ENCODE measurements at places on chromosomes 3 and 15.

GRCh38 chr15:74032606-74033561 is 38.4 kb downstream of the PML start:
- no peak for DNase-seq

DNA sequence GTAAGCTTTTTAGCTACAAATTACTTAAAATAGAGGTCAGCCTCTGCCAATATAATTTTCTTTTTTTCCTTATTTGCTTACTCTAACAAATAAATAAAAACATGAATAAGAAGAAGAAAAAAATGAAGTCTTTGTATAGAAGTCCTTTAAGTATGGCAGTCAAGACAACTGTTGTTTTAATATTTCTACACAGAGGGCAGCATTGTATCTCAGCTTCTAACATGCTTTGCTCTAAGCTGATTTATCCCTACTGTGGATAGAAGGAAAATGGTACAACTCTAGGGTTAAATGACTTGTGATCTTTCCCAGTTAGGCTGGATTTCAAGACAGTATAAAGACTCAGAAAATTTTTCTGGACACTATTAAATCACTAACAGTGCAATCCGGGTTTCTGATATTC is 104.3 kb upstream of the MEIS2 start:
- no peak for DNase-seq

DNA sequence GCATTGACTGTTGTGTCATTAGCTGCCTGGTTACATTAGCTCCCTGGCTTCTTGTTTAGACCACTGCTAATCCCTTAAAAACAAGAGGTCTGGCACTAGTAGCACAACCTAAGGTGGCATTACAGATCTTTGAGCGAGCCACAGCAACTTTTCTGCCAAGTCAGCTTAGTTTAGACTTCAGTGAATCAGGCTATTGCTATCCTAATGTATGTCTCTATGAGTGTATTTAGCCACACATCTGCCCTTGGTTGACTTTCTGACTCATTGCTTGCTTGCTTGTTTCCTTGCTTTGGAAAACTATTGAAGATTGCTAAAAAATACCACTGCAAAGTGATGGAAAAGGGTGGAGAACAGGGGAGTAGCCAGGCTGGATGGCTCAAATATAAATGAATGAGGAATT is 50.2 kb downstream of the CHP1 start:
- DNase-seq: no peak

DNA sequence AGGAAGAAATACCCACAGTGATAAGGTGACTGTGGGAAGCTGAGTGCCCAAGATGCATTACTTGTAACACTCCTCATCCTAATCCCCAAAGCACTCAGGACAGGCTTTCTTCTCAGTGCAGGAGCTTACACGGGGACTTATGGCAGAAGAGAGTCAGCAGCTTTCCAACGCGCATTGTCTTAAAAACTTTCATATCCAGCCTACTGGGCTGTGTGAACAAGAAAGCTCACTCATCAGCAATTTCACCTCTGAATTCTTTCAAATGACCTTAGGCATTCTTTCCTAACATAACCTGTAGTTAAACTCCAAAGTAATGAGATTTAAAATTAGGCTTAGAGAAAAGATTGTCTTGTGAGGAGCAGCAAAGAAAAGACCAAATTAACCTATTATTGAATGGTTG is 132.3 kb downstream of the KCNAB1 start:
- no peak for DNase-seq

DNA sequence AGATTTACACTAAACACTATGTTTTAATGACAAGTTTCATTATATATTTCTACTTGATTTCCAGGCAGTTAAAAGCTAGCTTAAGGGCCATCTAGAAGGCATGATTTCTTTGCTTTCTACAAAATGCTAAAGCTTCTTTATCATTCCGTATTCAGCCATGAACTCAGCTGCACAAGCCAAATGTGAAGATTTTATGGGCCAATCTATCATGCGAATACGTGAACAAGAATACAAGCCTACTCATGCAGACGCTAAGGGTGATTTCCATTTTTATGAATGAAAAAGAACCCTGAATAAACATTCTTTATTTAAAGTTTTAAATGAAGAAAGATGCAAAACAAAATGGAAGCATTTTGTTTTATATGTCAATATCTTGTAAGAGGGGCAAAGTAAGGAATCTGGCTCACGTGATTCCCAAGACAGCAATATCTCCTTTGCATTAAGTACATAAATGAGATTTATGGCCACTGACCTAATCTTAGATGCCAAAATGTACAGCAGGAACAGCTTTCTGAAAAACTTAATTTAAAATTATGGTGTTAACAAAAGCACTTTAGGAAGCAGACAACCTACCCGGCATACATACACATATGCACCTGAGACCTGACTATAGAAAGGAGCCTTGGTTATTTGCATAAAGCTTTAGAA is 215.8 kb downstream of the DPH6 start:
- DNase-seq: no peak

DNA sequence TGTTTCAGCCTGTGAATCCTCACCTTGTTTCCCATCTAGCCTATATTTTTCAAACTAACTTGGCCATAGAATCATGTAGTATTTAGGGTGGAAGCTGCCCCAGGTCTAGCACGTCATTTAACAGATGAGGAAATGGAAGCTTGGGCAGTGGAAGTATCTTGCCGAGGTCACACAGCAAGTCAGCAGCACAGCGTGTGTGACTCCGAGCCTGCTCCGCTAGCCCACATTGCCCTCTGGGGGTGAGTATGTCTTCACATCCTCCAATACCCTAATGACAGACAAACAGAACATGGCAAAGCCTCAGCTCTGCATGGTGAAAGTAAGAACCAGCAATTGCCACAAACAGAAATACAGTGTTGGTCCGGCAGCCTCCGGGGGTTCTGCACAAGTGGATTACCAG is 2.2 kb upstream of the CCR5 start:
- DNase-seq: no peak

GRCh38 chr3:186949281-186949982 is 19.1 kb downstream of the ST6GAL1 start:
- no peak for DNase-seq

- no peak for DNase-seq
Measured at GRCh38 chr3:22451501-22451900, 700.5 kb upstream of the ZNF385D start.

GRCh38 chr15:90931828-90932659 is at the start of gene HDDC3:
HDDC3 (minus strand) TSS chr15:90932549; CDS start chr15:90932540, 9 bp downstream.
- DNase-seq: no peak

DNA sequence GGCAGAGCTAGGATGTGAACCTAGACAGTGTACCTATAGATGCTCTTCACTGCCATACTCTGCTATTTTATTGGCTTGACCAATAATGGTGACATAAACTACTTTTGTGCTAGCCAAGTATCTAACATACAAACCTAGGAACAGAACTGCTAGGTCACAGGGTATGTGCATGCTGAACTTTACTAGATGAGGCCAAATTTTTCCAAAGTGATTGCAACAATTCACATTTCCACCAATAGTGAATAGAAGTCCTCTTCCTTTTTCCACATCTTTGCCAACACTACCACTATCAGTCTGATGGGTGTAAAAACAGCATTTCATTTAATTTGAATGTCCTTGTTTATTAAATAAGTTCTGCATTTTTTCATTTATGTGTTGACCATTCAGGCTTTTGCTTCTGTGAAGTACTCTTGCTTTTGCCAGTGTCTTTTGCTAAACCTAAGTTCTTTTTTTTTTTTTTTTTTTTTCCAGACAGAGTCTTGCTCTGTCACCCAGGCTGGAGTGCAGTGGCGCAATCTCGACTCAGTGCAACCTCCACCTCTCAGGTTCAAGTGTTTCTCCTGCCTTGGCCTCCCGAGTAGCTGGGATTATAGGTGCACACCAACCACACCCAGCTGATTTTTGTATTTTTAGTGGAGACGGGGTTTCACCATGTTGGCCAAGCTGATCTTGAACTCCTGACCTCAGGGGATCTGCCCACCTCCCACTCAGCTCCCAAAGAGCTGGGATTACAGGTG is 54.1 kb downstream of the DCAF1 start:
- no peak for DNase-seq

GRCh38 chr3:36923523-36923943 is 21.3 kb downstream of the TRANK1 start:
- DNase-seq: no peak

DNA sequence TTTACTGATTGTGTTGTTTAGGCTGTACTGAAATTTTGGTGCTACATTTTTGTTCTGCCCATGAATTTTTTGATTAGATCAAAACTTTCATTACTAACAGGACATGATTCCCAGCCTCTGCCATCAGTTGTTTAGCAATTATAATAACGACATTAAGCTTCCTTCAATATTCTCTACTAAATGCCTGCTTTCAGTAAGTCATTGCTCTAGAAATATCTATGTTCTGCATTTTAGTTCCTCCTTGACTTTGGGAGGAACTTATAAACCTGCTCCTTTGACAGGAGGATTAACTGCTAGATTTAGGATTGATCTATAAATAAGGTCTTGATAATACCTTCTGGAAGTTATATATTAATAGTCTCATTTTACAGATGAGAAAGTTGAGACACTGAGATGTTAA is 269.1 kb downstream of the RAP2B start:
- DNase-seq: no peak

GRCh38 chr3:171832989-171833388 is 10.2 kb upstream of the TMEM212 start:
- DNase-seq: no peak

GRCh38 chr3:136708333-136708985 is 43.7 kb downstream of the STAG1 start:
- no peak for DNase-seq

All from pulmonary artery endothelial cell (primary cell).